Activated CD4-positive, alpha-beta memory T cell treated with anti-CD3 and anti-CD28 coated beads, Interleukin-2, amount 10 ng/mL, durations not matched to agents 7 days and 5 days (primary cell): ENCODE measurements at places on chromosomes 1 and 21. TPM values are rescaled to one million over a fixed set of nuclear protein-coding genes. Genes with fewer than 3 reads are reported as not detected.

HES2 gene
- 0.13 TPM for total RNA-seq

TEX38 gene
- total RNA-seq: not detected

CD247 gene
- total RNA-seq: 242 TPM

FCRL5 gene
- total RNA-seq: not detected

PDE9A gene
- total RNA-seq: 13.9 TPM

CPTP gene
- 21.9 TPM for total RNA-seq

PKLR gene
- not detected for total RNA-seq

BACE2 gene
- 2.0 TPM for total RNA-seq

PPCS gene
- total RNA-seq: 48.4 TPM

KCNH1 gene
- total RNA-seq: not detected

NBPF6 gene
- total RNA-seq: not detected

NUDT4B gene
- total RNA-seq: 1.1 TPM

ADAMTSL4 gene
- total RNA-seq: 1.6 TPM

MSH4 gene
- total RNA-seq: 0.25 TPM

ANGEL2 gene
- 45.0 TPM for total RNA-seq
